ENCODE measurements at places on chromosomes 6 and 20.

DNA sequence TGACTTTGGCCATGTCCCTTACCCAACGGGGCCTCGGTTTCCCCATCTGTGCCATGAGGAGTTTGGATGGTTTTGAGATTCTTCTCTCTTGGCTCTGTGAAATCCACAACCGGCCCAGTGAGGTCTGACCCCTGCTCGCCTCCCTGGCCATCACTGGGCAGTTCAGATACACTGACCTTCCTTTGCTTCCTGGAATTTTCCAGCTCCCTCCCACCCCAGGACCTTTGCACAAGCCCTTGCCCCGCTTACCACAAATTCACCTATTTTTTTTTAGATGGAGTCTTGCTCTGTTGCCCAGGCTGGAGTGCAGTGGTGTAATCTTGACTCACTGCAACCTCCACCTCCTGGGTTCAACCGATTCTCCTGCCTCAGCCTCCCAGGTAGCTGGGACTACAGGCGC is 12.6 kb upstream of the NOL4L start:
- DNase-seq = no peak

GRCh38 chr6:81727876-81728517 is 24.5 kb downstream of the TENT5A start:
- no peak for DNase-seq

DNA sequence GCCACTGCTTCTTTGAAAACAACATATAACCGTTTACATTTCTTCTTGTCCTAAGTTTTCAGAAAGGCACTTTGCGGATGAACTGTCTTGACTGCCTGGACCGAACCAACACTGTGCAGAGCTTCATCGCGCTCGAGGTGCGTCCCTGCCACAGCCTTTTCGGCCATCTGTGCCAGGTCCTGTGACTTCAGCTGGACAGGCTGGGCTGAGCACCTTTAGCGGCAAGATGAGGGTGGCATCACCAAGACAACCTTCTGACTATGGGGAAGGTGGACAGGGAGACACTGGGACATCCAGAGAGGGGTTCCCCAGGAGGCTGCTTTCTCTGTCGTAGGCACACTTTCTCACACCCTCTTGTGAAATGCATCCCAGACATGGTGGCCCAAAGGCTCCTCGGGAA is 82.1 kb downstream of the SYNJ2 start:
- DNase-seq = no peak

DNA sequence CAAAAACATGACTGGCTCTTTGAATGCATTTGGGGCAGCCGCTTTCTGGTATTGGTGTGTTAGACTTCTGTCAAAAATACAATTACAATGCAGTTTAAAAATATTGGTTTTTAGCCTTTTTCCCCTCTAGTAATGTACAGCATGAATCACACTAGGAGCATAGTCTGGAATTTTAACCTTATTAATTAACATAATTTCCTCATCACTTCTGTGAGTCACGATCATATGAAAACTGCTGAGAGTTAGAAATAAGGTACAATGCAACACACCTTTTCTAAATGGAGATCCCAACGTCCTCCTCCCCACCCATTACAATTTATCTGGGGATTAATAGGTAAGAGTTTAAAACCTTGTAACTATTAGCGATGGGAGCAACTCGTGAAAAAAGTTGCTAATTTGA is 297.1 kb upstream of the RIMS1 start:
- DNase-seq = no peak

- no peak for DNase-seq
These were observed 20.1 kb upstream of the FAXC start for GRCh38 chr6:99369533-99369932.

GRCh38 chr6:43093436-43094289 is 17.5 kb downstream of the PTK7 start:
- DNase-seq = peak; percentile 92

- no peak for DNase-seq
These were observed 51.8 kb downstream of the SIM1 start for GRCh38 chr6:100412872-100413271.

DNA sequence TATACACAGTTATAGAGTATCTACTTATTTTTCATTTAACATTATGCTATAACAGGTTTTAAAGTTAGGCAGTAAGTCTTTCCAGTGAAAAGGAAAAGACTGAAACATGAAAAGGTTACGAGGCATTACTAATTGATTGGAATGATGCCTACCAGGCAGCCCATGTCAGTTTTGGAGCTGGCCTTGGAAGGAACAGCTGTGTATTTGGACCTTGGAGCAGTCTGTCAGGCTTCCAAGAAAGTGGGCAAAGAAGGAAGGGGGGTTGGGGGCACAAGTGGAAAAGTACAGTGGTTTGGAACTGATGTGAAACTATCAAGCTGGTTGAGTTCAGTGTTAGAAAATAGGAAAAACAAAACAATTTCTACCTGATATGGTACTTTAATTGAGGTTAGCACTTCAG is 41.7 kb downstream of the SLC16A10 start:
- DNase-seq = no peak

GRCh38 chr20:44900231-44900854 is 9.5 kb upstream of the PABPC1L start:
- DNase-seq = no peak

DNA sequence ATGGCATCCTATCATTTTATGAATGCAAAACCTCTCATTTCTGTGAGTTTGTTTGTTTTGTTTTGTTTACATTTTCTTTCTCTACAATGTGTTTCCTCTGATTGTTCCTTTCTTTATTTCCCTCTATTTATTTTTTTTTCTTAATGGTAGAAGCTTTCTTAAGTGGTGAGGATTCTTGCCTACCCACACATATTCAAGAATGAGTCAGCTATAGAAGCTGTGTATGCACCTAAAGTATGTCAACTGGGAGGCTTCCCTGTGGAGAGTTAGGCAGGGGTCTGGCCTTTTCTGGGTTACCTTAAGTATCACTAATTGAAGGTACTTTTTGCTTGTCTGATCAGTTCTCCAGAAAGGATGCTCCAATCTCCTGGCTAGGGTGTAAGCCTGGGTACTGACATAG is 354.0 kb downstream of the ESR1 start:
- DNase-seq = no peak

DNA sequence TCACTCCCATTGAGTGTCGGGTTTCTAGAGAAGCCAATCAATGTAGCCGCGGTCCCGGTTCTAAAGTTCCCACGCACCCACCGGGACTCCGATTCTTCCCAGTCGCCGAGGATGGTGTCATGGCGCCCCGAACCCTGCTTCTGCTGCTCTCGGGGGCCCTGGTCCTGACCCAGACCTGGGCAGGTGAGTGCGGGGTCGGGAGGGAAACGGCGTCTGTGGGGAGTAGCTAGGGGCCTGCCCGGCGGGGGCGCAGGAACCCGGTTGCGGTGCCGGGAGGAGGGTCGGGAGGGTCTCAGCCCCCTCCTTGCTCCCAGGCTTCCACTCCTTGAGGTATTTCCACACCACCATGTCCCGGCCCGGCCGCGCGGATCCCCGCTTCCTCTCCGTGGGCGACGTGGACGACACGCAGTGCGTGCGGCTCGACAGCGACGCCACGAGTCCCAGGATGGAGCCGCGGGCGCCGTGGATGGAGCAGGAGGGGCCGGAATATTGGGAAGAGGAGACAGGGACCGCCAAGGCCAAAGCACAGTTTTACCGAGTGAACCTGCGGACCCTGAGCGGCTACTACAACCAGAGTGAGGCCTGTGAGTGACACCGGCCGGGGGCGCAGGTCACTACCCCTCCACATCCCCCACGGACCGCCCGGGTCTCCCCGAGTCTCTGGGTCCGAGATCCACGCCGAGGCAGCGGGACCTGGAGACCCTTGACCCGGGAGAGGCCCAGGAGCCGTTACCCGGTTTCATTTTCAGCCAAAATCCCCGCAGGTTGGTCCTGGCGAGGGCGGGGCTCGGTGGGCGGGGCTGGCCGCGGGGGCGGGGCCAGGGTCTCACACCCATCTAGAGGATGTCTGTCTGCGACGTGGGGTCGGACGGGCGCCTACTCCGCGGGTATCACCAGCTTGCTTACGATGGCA is 35.2 kb upstream of the HLA-G start:
- peak; percentile 7 for DNase-seq

DNA sequence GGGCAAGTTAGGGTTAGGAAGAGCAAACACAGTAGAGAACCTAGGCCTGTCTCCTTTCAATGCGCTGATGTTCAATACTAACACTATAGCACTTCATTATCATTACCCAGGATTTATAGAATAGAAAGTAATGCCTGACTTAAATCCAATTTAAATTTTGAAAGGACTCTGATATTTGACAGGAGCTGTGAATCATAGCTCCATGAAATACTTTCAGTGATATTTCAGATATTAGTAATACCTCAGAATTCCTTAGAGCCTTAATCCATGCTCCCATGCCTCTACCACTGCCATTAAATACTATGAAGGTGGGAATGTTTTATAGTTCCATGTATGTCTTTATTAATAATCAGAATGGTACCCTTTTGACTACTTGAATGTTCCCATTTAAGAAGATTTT is 530.2 kb downstream of the BCKDHB start:
- DNase-seq = no peak

- DNase-seq = no peak
These were observed 62.7 kb upstream of the ZNF133 start for GRCh38 chr20:18225632-18226031.

DNA sequence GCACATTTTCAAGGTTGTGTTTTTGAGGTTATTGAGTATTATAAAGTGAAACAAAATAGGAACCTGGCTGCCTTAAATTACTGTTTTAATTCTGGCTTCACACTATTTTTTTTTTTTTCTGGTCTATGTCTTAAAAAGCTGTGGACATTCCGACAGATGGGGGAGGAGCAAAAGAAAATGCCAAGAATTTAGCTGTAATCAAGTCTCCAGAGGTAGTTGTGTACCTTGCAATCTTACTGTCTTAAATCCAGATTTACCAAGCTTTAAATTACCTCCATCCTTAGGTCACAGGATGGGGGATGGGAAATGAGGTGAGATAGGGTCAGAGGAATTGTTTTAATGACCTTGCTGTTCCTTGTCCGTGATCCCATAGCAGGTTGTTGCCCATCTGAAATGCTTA is 182.8 kb downstream of the UTRN start:
- no peak for DNase-seq

DNA sequence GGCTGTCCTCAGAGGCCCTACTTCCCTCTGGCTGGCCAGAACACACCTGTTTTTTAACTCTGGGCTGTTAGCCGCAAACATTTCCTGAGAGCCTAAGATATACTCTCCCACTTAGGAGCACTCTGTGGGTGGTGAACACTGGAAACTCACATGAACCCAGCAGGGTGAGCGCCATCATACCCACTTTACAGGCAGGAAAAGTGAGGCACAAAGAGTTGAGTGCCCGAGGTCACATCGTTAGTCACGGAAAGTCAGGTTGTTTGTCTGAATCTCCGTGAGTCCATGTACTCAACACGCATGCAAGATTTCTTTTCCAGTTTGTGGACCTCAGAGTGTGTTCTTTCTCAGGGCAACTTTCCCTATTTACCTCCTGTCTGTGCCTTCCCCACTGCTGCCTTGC is 1.9 kb downstream of the BAK1 start:
- no peak for DNase-seq

DNA sequence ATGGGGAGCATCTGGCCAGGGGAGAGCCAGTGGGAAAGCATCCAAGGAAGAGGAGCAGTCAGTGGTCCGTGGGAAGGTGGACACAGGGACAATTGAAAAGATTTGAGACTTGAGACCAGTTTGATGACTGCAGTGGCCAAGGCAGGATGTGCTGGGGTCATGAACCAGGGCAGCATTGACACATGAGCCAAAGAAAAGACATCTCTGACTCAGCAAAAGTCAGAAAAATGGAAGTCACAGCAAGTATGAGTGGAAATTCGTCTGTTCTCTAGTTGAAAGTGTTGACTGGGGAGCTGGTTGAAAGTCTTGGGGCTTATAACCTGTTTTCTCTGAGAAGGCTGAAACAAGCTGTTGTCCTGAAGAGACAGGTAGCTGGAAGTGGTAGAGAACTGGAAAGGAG is 31.3 kb downstream of the RAB22A start:
- peak; percentile 13 for DNase-seq

DNA sequence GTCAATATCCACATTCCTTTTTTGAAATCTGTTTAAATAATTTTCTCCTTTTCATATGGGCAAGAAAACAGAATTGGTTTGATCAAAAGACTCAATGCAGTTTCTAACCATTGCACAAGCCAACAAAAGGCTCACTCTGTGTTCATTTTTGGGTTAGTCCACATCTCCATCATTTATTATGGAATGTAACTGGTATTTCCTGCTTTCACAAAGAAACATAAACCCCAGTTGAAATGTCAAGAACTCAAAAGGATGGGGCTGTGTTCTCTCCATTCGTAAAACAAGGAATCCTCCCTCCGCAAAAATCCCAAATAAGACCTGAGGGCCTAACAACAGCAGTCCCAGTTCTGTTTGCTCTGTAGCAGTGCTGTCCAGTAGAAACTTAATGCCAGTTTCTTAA is 420.9 kb downstream of the GJA1 start:
- DNase-seq = peak; percentile 89

DNA sequence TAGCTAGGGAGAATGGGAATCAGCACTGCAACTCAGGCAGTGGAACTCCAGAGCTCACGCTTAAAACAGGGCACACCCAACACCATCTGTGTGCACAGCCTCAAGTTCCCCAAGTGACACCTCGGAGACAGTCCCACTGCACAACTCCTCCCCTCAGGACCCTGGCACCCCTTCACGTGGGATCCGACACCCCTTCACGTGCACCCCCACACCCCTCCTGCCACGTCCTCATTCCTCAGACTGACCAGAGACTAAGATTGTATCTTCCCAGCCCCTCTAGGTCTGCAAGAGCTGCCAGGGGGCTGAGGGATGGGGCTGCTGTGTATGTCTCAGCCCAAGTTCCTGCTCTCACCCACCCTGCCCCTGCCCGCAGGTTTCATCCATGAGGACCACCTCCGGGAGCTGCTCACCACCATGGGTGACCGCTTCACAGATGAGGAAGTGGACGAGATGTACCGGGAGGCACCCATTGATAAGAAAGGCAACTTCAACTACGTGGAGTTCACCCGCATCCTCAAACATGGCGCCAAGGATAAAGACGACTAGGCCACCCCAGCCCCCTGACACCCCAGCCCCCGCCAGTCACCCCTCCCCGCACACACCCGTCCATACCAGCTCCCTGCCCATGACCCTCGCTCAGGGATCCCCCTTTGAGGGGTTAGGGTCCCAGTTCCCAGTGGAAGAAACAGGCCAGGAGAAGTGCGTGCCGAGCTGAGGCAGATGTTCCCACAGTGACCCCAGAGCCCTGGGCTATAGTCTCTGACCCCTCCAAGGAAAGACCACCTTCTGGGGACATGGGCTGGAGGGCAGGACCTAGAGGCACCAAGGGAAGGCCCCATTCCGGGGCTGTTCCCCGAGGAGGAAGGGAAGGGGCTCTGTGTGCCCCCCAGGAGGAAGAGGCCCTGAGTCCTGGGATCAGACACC is 7.6 kb downstream of the MYL9 start:
- no peak for DNase-seq

DNA sequence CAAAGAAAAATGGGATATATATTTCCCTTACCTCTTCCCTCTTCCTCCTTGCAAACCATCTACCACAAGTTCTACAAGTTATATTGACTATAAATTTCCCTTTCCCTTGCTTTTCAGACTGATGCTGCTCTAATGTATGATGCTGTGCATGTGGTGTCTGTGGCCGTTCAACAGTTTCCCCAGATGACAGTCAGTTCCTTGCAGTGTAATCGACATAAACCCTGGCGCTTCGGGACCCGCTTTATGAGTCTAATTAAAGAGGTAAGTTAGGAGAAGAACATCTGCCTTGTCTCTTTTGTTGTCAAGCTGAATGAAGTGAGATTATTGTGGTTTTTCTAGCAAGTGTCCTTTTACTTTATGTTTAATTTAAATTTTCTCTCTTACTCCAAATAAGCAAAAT is 406.0 kb downstream of the GRIK2 start:
- no peak for DNase-seq

- no peak for DNase-seq
These were observed 119.4 kb upstream of the ASF1A start for GRCh38 chr6:118774581-118774980.
